ENCODE measurements at places on chromosomes 3 and 15.

- DNase-seq = no peak
These were observed 25.0 kb downstream of the ZNF654 start for GRCh38 chr3:88084097-88084501.

GRCh38 chr3:172272698-172273097 is 175.6 kb downstream of the GHSR start:
- no peak for DNase-seq

DNA sequence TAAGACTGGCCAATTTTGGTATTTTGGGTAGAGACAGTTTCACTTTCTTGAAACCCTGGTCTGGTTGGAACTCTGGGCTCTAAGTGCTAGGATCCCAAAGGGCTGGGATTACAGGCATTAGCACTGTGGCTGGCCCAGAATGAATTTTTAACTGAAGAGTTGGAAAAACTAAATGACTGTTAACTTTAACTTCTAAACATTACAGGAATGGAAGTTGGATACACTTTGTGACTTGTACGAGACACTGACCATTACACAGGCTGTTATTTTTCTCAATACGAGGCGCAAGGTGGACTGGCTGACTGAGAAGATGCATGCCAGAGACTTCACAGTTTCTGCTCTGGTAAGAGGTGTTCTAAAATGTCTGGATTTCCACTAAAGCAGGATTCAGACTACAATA is 3.5 kb downstream of the EIF4A2 start:
- no peak for DNase-seq

DNA sequence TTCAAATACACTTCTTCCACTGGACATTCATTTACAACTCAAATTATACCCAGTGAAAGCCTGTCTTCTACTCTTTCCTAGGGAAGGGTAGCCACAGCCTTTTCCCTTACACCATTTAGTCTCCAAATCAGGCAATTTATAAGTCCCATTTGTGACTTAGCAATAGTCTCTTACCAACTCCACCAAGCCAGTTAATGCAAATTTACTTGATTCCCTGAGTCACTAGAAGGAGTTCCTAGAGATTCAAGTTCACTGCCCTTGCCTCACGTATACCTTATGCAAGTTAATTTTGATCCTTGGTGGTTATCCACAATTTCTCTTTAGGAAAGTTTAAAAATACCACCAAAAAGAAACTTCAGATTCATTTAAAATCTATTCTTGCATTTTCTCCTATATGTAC is 16.1 kb upstream of the NPHP3 start:
- no peak for DNase-seq

All from HL-60 (cell line).